Kidney epithelial cell (primary cell): ENCODE measurements at places on chromosomes 3 and 15.

DNA sequence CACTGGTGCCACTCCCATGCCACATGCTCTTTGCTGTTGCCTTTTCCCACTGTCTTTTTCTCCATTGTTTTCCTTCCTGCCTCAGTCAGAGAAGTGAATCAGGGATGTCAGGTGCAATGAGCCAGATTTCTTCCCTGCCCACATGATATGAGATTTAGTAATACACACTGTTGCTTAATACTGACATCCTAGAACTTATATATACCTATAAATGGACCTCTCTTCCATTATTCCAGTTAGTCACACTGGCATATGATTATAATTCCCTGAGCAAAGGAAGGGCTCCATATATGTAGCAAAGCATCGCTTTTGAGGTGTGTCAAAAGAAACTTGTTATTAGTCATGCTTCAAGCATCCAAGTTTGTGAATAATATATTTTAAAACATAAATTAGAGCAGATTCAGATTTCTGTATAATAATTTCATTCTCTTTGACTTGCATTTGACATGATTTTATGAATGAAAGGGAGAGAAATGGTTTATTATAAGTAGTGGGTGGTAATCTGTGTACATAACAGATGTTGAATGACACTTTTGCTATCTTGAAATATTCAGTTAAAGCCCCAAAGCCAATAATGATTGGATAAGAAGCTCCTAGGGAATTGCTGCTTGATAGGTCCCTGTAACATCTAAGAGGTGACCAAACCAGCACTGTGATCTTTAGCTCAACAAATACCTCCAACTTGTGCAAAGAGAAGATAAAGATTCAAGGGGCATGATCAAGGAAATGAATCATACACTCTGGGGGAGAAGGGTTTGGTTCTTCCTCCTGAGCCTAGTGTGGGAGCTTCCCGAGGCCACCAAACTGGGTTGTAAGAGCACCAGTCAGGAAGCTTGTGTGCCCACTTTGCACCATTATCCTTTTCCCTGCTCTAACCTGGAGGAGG is 48.6 kb downstream of the CHST2 start:
- DNase-seq, result no peak

GRCh38 chr15:90031231-90031791 is 30.2 kb downstream of the ZNF710 start:
- no peak for DNase-seq

DNA sequence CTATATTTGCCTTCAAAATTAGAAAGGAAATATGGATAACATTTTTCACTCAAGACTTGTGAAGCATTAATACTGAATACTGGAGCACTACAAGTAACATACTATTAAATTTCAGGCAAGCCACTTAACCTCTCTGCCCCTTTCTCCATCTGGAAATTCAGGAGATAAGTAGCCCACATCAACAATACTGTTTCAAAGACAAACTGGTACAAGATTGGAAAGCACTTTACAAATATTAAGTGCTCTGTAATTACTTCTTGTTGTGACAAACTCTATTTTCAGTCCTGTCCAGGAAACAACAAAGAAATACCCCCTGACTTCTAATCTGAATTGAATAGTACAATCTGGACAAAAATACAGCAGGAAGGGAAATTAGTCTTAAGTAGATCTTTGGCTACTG is 49.3 kb downstream of the TMEM212 start:
- DNase-seq, result no peak

DNA sequence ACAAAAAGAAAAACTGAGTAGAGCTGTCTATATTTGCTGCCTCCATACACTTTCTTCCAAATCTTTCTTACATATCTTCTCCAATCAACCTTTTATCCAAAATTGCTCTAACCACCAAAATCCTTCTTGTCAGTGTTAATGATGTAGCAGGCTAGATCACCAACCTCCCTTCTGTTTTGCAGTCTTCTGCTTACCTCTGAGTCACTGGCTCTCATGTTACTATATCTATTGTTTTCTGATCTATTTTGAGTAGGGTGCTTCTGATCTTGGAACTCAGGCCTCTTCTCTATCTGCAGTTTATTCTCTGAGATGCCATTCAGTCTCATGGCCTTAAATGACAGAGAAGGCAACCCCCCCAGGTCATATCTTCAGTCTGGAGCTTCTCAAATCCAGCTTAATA is 26.3 kb upstream of the AADAC start:
- DNase-seq, result no peak

DNA sequence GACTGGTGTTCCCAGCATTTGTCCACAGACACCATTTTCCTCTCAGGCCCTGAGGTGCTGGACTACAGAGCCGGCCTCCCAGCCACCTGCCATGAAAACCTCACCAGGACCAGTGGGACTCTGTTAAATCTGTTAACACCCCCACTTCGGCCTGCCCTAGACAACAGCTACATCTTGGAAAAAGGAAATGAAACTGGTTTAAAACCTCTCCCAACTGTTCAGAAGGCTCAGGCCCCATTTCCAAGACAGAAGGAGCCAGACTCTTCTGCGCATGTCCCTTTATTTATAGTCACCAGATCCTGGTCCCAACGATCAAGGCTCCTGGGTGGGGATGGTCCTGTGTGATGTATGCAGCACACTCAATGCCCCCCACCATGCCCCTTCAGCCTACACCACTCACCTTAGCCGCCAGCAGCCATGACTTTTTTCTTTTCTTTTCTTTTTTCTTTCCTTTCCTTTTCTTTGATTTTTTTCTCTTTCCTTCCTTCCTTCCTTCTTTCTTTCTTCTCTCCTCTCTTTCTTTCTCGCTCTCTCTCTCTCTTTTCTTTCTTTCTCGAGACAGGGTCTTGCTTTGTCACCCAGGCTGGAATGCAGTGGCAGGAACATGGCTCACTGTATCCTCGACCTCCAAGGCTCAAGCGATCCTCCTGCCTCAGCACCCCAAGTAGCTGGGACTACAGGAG is 25.5 kb upstream of the FLNB start:
- no peak for DNase-seq

DNA sequence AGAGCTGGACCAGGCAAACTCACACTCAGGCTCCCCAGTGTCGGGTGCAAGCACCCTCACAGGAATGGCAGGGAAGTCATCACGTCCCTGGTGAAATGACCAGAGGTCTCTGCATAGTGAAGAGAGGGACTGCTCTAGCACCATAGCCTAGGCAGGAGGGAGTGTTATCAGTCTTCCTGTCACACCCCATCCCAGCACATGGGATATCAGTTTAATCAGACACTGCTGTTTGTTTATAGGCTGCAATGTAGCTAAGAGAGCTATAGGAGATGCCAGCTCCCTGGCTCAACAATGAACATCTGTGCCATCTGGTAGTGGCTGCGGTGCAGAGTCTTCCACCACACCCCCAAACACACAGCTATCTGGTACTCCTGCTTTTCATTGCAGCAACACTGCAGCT is 776.6 kb downstream of the ZNF385D start:
- DNase-seq, result no peak
